Activated CD4-positive, alpha-beta T cell treated with anti-CD3 and anti-CD28 coated beads for 48 hours (primary cell): ENCODE measurements at places on chromosomes 6 and 20.

- DNase-seq = no peak
Observed at GRCh38 chr6:122749451-122750050, 30.0 kb upstream of the FABP7 start.

DNA sequence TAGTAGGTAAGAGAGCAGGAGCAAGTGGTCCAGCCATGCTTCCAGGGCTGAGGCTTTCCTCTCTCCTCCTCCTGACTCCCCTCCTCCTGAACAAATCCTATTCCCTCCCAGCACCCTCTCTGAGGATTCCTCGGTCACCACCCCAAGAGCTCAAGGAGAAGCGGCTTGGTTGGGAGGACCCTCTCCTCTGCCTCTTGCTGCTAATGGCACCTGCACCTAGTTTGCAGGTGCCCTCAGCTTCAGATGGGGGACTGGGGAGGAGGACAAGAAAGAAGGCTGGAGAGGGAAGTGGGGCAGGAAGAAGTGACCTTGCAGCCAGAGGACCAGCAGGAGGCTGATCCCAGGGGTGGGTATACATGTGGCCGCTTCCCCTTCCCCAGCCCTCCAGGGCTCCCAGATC lies 17.5 kb downstream of the NCR2 start:
- DNase-seq = no peak

GRCh38 chr6:50850223-50851048 lies 31.8 kb downstream of the TFAP2B start:
- DNase-seq = no peak

GRCh38 chr6:152151920-152152319 lies 344.4 kb downstream of the ESR1 start:
- DNase-seq = no peak
